ENCODE measurements at places on chromosomes 6 and 20.

GRCh38 chr6:141548966-141549365 is 583.8 kb upstream of the GJE1 start:
- no peak for DNase-seq

GRCh38 chr6:135323202-135323668 is 142.1 kb downstream of the MYB start:
- DNase-seq = no peak

- DNase-seq = no peak
Observed at GRCh38 chr20:14777591-14777990, 440.2 kb upstream of the FLRT3 start.

DNA sequence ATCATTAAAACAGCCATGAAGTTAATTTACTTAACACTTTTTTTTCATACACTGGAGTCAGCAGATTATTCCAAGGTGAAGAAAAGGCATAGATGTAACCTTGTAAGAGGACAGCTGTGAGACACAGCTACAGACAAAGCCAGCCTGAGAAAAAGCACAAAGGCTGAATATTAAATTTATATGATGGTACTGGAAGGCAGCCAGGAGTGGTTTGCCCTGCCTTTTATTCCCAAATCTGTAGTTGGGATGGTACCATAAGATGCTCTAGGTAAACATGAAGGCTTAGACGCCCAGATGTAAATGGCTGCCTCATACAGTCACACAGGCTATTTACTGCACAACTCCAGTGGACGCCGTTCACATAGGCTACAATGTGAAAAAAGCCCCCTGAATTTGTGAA is 42.1 kb upstream of the LOC128125822 start:
- no peak for DNase-seq
